ENCODE measurements at places on chromosomes 2 and 18.
A peak's percentile ranks its signal among the peaks of the same experiment; 100 is the strongest.

DNA sequence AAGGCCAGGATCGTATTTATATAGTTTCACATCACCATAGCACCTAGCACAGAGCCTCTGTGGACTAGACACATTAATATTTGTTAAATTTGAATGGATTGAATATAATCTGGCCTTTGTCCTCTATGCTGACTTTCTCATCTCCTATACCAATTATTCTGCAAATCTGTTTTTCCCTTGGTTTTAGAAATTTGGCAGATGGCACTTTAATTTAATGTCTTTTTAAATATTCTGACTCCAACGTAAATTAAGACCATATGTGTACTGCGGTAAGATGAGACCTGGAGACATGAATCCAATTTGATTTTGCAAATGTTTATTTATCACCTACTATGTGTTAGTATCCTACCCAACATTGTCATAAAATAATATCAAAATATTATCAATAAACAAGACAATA, 1281.9 kb upstream of the PIK3C3 start:
- DNase-seq = no peak

DNA sequence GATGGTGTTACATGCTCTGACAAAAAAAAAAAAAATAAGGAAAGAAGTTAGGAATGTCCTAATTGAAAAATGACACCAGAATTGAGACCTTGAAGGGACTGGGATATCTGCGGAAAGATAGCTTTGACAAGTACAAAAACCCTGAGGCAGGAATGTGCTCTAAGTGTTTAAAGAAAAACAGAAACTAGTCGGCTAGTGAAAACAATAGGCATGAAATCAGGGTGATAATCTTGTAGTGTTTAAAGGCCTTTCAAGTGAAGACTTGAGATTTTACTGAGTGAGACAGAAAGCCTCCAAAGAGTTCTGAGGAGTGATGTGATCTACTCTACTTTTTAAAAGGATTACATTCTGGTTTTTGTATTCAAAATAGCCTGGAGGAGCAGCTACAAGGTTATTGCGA, 107.4 kb downstream of the COBLL1 start:
- no peak for DNase-seq

GRCh38 chr2:182197529-182197928, 211.9 kb downstream of the PPP1R1C start:
- no peak for DNase-seq

- DNase-seq = no peak
Measured at GRCh38 chr2:217927601-217928323, 75.0 kb downstream of the TNS1 start.

GRCh38 chr2:240405684-240406313, 29.7 kb upstream of the GPC1 start:
- no peak for DNase-seq

DNA sequence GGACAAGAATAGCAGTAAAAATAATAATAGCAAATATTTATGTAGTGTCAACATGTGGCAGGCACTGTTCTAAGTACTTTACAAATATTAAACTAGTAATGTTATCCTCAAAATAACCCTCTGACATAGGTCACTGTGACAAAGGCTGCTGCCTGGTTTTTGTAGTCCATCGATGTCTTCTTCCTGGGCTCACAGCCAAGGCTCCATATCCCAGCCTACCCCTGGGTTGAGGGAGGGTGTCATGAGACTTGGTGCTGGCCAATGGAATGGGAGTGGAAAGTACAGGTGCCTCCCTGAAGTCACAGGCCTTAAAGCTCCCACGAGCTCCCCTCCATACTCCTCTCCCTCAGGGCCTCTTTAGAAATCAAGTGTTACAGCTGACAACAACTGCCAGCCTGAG, 159.3 kb downstream of the CYRIA start:
- no peak for DNase-seq

- no peak for DNase-seq
Measured at GRCh38 chr18:41719808-41720207, 235.2 kb upstream of the PIK3C3 start.

DNA sequence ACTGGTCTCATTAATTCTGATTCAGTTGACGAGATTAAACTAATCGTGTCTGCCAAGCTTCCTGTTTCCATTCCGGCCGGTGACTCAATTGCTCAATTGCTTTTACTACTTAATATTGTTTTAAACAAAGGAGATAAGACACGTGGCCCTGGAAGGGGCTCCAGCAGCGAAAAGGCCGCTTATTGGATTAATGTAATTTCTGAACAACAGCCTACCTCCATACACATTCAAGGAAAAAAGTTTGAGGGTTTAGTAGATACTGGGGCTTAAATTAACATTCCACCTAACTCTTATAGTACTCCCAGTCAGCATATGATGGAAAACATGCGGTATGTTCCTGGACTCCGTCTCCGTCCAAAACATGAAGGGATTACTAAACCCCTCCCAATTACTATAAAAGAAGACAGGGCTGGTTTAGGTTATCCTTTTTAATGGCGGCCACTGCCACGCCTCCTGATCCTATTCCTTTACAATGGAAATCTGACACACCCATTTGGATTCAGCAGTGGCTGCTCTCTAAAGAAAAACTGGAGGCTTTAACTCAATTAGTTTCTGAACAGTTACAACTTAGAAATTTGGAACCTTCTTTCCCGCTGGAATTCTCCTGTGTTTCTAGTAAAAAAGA, 27.1 kb downstream of the VPS54 start:
- no peak for DNase-seq

DNA sequence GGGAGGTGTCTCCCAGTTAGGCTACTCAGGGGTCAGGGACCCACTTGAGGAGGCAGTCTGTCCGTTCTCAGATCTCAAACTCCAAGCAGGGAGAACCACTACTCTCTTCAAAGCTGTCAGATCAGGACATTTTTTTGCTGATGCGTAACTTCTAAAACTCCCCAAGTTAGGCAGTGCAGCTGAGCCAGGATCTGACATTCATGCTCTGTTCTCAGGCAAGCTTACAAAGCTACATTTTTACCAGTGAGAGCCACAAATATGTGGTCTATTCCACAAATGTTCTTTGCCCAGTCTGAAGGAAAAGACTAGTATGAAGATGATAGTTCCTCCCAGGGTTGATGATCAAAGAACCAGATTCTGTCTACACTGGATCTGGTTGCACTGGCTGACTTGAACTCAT, 184.1 kb downstream of the MTCL1 start:
- no peak for DNase-seq

DNA sequence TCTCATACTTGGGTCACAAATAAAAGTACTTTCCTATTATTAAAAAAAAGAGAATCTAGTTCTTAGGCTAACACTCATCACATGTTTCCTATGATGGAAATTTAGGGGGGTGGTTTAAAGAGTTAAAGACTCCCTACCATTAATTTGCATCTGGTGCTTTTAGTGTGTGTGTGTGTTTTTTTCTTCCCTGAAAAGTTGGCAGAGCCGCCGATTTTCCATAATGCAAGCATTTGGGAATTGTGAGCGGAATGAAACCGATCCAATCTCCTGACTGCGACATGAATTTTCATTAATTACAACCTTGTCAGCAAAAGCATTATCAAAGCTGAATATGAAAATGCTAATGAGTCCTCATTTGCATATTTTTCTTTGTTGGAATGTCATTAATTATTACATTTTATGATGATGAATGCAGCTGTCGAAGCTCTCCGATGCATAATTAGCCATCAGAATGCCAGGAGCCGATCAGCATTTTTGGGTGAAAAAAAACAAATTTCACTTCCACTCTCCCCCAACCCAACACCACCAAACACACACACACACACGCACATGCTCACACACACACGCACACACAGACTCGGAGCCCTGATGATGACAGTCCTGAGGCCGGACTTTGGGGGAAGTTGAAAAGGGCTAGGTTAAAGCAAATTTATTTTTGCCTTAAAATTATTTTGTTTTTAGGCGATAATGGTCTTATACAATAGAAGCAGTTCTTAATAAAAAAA, 165.4 kb downstream of the TCF4 start:
- no peak for DNase-seq

GRCh38 chr18:36297417-36298125, at the start of gene FHOD3:
TSS of gene FHOD3 (plus strand) at chr18:36297713. CDS start at chr18:36297836, 123 bp downstream.
- no peak for DNase-seq

DNA sequence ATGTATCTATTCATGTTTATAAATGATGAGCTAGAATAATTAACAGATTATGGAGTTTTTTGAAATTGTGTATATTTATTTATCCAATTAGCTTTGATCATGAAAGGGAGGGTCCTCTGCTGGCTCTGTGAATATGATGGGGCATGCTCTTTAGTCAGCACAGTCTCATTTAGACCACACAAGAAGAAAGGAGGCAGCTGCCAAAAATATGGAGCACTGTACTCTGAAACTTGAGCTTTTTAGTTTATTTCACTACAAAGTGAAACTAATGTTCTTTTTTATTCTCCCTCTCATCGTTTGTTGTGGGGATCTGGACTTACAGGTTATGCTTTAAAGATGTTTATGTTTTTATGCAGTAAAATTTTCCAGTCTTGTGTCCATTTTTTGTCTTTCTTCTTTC, 266.9 kb upstream of the GULP1 start:
- no peak for DNase-seq

- no peak for DNase-seq
Measured at GRCh38 chr18:60347526-60348045, 25.0 kb downstream of the MC4R start.

DNA sequence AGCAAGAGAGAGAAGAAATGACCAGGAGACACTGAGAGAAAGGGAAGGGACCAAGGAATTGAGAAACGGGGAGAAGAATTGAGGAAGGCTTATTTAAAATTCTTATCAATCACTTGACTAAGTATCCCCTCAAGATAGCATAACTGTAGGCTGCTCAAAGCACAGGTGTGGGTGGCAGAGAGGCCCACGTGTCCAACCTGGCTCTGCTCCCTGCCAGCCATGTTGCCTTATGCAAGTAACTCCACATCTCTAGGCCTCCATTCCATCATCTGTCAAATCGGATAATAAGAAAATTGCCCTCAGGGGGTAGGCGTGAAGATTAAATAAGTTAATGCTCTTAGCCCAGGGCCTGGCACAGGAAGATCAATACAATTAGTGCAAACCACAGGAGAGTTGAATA, 7.4 kb upstream of the NPAS2 start:
- DNase-seq = peak; percentile 16

GRCh38 chr18:48795696-48796095, 155.1 kb downstream of the SMAD7 start:
- DNase-seq = no peak

DNA sequence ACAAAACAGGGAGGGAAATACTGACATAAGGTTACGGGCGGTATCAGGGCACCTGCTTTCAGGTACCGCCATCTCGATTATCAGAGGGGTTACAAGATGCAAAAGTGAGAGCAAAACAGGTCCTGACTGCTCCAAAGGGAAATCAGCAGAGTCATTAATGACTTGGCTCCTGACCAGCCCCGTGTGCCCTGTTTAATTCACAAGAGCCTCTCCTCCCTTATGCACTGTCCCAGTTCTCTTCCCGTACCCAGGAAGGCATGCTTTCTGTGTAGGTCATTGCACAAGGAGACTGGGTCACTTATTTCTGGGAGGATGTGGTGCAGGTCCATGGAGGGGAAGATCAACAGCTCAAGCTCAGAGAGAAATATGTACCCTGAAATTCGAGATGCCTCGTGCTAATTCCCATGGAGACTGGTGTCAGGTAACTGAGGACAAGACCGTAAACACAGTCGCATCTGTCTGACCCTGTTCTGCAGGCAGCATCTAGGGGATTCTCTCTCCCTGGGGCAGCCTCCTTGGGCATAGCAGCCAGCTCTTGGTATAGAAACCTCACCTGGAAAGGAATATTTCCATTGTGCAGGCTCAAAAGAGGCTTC, 79.9 kb downstream of the HNRNPLL start:
- no peak for DNase-seq

GRCh38 chr18:3411854-3412268, 38.1 kb upstream of the TGIF1 start:
- no peak for DNase-seq

DNA sequence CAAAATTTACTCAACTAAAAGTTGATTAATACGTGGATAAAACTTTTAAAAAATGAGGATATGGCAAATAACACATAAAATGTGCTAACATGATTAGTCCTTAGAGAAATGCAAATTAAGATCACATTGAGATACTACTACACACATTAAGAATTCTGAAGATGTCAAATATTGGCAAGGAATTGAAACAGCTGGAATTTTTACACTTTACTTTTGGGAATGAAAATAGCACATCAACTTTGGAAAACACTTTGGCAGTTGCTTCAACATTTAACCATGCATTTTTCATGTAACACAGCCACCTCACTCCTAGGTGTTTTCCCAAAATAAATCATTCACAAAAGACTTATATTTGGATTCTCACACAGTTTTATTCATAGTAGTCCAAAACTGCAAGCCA, 687.9 kb upstream of the SETBP1 start:
- DNase-seq = no peak

DNA sequence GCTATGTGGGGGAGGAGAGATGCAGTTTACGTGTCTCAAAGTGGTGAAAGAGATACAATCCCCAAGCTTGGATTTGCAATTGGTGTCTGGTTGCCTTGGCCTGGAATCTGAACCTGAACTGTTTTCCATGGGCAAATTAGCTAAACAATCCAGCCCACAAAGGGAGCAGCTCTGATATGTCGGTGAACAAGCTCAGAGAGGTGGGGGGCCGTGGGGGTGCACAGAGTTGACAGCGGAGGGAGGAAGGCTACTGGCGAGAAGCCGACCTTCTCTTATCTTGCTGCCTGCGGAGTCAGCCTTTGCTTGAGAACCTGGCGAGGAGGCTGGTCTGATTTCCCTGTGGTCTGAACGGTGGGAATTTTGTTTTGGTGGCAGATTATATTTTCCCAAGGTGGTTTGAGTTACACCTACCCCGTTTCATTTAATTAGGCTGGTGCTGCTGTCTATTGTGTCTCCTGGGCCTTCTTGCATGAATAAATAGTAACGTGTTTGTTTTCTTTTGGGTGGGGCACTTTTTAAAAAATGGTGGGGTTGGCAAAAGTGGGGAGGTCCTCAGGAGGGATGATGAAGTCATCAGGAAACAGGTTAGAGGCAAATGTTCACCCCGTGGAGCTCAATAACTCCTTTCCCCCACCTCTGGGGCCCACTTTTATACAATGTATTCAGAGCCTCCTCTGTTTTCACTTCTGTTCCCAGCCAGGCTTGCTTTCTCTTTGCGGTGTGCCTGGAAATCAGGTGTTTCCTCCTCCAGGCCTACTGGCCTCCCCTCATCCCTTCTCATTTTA, 80.9 kb upstream of the IGFBP5 start:
- no peak for DNase-seq

DNA sequence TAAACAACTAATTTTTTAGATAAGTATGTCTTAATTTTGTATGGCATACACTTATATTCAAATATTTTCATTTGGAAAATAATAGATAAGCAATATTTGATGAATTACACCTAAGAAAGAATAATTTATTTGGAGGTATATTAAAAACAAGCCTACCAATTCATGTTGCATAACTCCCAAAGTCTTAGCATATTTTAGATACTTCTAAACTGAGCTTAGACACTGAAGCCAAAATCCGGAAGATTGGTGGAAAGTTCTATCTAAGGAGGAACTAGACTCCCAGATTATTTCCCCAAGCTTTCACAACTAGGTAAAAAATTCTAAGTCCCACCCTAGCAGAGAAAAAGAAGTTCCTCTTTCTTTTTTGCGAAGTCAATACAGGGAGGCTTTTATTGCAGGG, 221.0 kb upstream of the MMADHC start:
- DNase-seq = no peak
